Right atrium auricular region (tissue), 2 donors: ENCODE measurements at places on chromosomes 1 and 21. TPM values are rescaled to one million over a fixed set of nuclear protein-coding genes. Genes with fewer than 3 reads are reported as not detected.

Gene DMRTA2
- total RNA-seq, result not detected

Gene PCP4L1
- 0.59 TPM for total RNA-seq

Gene HLX
- 5.5 TPM for total RNA-seq

Gene FAM72B
- total RNA-seq, result 0.59 TPM

Gene OR4F29
- not detected for total RNA-seq

Gene SLC22A15
- total RNA-seq, result 3.9 TPM

Gene NKAIN1
- not detected for total RNA-seq

Gene PRDX1
- 655 TPM for total RNA-seq

Gene PRKAB2
- 13.4 TPM for total RNA-seq

Gene DIRAS3
- 7.3 TPM for total RNA-seq

Gene CFAP141
- not detected for total RNA-seq

Gene RGS16
- 1.4 TPM for total RNA-seq

Gene PTCH2
- total RNA-seq, result 0.22 TPM

Gene SPRR2A
- not detected for total RNA-seq

Gene ERRFI1
- 34.5 TPM for total RNA-seq

Gene PDC
- total RNA-seq, result not detected

Gene CRNN
- total RNA-seq, result not detected

Gene USH2A
- 2.4 TPM for total RNA-seq

Gene BTF3L4
- 38.9 TPM for total RNA-seq

Gene UBL4B
- total RNA-seq, result not detected

Gene MTARC1
- total RNA-seq, result 4.0 TPM

Gene LRRC8B
- total RNA-seq, result 8.2 TPM

Gene KCNJ15
- 1.3 TPM for total RNA-seq

Gene RNU11
- not detected for total RNA-seq

Gene PRAMEF26
- not detected for total RNA-seq

Gene EFNA1
- 24.8 TPM for total RNA-seq

Gene GBP6
- not detected for total RNA-seq

Gene ELOVL1
- total RNA-seq, result 41.4 TPM

Gene HSPA6
- total RNA-seq, result 0.48 TPM

Gene CNKSR1
- total RNA-seq, result 0.52 TPM

Gene HFM1
- total RNA-seq, result 2.6 TPM

Gene LCE1D
- not detected for total RNA-seq

Gene LEFTY2
- 0.70 TPM for total RNA-seq

Gene SYTL1
- 1.8 TPM for total RNA-seq

Gene IER5
- 25.6 TPM for total RNA-seq

Gene C1orf216
- 13.1 TPM for total RNA-seq

Gene ESPN
- not detected for total RNA-seq

Gene AJAP1
- total RNA-seq, result 0.04 TPM

Gene TTC34
- total RNA-seq, result 0.11 TPM
